Left colon (tissue), 2 donors: ENCODE measurements at places on chromosomes 3 and 15.

DNA sequence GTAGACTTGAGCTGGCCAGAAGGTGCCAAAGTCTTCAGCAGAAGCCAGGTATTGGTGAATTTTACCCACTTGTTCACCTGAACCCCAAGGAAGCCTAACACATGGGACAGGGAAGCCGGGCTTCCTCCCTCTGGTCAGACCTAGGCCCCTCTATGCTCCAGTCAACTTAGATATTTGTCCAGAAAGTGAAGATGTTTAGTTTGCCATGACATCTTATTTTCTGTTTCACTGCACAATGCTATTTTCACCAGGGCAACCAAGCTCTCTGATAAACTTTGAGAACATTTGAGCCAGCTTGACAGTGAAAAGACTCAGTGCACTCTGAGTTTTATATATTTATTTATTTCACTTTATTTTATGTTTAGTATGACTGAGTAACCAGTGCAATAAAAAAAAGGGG, 71.0 kb downstream of the SOX14 start:
- DNase-seq, result no peak

DNA sequence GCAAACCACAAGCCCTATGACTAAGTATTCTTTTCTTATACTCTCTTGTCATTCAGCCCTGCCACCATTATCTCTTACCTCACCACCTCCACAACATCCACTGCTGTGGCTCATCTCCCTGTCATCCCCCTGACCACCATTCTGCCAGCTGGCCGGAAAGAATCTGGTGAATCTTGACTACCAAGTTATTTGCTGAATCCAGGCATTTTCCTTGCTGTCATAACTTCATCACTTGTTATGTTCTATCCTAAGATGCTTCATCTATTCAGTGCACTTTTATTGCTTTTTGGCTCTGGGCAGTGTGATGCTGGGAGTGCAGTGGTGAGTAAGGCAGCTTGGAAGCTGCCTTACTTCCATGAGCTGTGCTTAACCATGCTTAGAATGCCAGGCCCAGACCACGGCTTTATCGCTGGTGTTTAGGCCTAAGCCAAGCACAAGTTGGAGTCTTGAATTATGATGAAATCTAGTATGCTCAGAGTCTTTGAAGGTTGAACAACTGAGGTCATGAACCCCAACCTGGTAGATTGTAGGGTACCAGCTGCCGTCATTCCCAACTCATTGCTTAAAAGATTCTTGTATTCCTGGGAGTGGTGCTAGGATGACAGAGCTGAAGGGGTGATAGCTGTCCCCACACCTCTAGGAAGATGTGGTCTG, 27.0 kb upstream of the APH1B start:
- DNase-seq, result no peak

DNA sequence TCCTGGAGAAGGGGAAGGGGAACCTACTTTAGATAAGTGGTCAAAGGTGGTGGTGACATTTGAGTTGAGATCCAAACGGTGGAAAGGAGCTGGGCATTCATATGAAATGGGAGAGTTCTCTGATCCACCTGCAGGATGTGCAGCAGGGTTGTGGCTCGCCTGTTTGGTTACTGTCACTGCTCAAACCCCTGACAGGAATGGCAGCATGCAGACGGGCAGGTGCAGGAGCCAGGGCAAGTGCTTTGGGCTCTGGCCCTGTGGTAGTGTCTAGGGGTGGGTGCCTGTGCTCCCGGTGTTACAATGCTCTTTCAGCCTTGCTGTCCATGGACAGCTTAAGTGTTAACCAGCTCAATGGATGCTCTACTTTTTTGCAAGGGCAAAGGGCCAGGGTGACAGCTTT, 18.5 kb downstream of the PAQR9 start:
- no peak for DNase-seq

GRCh38 chr3:41317718-41318117, 118.4 kb downstream of the CTNNB1 start:
- no peak for DNase-seq

GRCh38 chr3:60633644-60634043, 617.6 kb downstream of the FHIT start:
- no peak for DNase-seq

DNA sequence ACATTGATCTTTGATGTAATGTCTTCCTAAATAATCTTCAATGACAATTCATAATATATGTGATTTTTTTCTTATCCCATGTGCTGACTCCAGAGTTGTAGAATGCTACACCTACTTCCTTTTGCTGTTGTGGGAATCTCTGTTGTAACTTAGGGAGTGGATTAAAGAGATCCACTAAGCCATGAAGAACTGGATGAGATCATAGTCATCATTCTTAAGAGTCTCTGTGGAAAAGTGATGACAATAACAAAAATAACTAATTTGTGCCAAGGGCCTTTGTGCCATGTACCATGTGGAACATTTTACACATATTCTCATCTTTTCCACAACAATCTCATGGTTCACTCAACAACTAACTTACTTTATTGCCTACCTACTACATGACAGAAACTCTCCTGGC, 162.9 kb upstream of the PDZRN3 start:
- no peak for DNase-seq

DNA sequence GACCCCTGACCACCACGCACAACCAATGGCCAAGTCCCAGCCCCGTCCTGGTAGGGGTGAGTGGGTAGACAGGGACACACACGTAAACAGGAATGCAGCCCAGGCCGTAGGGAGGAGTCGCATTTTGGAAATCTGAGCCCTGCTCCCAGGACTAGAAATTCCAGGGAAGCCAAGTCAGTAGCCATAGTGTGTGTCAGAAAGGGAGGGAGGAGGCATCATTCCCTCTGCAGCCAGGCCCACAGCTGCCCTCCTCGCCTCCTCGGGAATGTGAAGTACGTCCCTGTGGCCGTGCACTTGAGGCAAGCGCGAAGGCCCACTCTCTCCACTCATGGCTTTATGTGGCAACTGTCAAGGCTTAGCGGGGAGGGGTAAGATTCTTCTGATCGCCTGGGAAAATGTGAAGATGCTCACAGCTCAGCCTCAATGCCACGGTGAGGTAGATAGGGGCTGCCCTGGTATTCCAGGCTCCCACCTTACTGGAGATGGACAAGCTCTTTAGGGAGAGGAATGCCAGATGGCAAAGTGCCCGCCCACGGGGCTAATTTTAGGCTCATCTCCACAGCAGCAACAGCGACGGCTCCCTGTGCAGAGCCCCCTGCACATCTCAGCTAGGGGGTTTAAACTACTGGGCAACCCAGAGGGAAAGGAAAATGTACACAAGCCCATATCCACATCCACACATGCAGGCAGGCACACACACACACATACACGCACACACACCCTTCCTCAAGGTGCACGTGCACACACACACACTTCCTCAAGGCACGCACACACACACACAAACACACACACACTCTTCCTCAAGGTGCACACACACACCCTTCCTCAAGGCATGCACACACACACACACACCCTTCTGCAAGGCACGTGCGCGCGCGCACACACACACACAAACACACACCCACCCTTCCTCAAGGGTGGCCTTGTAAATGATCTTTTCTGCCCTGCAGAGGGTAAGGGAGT, 65.5 kb downstream of the ADCY5 start:
- no peak for DNase-seq

DNA sequence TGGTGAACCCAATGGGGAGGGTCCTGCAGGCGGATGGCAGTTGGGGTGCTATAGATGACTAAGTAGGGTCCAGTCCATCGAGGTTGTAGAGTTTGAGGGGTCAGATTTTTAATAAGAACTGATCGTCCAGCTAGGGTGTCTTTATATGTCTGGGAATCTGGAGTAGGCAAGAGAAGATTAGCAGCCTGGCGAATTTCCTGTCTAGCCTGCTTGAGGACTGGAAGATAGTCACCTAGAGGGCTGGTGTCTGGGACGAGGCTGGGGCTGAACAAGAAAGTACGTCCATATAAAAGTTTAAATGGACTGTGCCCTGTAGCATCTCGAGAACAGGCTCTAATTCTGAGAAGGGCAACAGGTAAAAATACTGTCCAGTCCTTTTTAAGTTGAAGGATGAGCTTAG, 6.7 kb upstream of the IP6K2 start:
- DNase-seq, result no peak

DNA sequence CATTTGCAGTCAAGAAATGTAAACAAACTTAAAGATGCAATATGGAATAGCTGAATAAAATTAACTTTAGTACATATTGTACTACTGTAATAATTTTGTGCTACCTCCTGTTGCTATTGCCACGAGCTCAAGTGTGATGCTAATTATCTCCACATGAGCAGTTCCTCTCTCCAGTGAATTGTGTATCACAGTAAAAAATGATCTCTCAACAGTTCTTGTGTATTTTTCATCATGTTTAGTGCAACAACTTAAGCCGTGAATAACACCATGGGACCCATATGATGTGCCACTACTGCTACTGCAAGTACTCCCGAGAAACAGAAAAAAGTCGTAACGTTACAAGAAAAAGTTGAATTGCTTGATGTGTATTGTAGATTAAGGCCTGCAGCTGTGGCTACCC, 12.4 kb downstream of the RIOX2 start:
- DNase-seq, result no peak

GRCh38 chr3:149815321-149815720, 2.3 kb downstream of the RNF13 start:
- DNase-seq, result no peak

DNA sequence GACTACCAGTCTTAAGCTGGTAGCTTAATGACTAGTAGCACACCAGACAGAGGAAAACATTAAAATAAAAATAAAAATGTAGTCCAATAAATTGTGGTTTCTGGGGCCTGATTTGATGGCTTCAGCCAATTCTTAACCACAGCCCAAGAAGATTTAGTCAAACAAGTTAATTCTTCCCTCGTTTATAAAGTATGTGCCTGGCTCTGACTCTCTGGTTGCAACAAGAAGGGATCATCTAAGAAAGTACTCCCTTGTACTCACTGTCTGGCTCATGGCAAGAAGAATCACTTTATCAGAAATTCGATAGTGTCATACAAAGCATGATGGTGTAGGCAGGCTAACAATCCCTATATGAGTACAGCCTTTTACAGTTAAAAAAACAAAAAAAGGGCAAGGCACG, 141.9 kb downstream of the P3H2 start:
- DNase-seq, result no peak

- DNase-seq, result no peak
Observed at GRCh38 chr15:74646480-74646879, 30.8 kb downstream of the CLK3 start.

GRCh38 chr3:47766186-47766585, 15.5 kb downstream of the SMARCC1 start:
- no peak for DNase-seq

DNA sequence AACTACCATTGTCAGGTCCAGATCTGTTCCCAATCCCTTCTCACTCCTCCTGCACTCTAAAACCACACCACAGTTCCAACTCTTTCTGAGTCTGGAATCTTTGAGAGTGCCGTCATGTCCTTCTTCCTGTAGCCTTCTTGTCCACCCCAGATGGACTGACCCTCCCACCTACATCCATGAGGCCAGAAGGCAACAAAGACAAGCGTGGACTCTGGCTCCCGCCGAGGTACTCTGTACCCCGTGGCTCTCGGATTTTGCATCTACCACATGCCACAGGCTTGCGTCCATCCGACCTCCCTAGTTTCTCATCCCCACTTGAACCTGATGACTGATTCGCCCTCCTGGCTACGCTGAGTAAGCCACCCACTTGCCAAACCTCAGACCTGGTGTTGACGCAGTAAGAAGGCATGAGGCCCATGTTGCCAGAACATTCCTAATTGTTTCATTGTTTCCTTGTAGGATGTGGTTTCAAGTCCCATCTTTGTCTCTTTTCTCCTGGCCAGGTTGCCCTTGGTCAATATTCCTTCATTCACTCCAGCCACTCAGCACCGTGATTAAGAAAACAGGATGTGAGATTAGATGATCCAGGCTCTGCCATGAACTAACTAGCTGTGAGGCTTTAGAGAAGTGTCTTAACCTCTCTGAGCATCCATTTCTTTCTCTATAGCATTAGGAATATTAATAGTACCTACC, 1.1 kb upstream of the ZBTB38 start:
- DNase-seq, result no peak

GRCh38 chr3:15171096-15171495, 35.0 kb upstream of the CAPN7 start:
- no peak for DNase-seq

GRCh38 chr15:64389036-64389435, 1.4 kb downstream of the TRIP4 start:
- no peak for DNase-seq

DNA sequence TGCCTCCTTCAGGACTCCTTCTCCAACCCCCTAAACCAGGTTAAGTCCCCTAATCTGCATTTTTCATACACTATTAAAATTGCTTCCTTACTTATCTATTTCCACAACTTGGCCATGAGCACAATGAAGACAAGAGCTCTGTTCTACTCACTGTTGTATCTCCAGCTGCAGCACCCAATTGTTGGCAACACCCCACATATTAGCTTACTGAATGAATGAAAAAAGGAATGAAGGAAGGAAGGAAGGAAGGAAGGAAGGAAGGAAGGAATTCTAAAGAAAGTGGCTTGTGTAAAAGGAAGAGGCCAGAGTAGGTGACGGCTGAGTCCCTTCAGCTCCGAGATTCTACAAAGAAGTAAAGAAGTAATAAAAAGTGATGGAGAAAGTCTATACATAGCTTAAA, 444.7 kb downstream of the ERC2 start:
- DNase-seq, result no peak

GRCh38 chr3:66502245-66502874, 1.5 kb upstream of the LRIG1 start:
- no peak for DNase-seq

- no peak for DNase-seq
Observed at GRCh38 chr15:57582090-57582489, 9.6 kb upstream of the MYZAP start.

- no peak for DNase-seq
Observed at GRCh38 chr15:91892436-91892835, 38.9 kb downstream of the SLCO3A1 start.

GRCh38 chr3:193586526-193586925, 6.5 kb upstream of the OPA1 start:
- DNase-seq, result no peak

DNA sequence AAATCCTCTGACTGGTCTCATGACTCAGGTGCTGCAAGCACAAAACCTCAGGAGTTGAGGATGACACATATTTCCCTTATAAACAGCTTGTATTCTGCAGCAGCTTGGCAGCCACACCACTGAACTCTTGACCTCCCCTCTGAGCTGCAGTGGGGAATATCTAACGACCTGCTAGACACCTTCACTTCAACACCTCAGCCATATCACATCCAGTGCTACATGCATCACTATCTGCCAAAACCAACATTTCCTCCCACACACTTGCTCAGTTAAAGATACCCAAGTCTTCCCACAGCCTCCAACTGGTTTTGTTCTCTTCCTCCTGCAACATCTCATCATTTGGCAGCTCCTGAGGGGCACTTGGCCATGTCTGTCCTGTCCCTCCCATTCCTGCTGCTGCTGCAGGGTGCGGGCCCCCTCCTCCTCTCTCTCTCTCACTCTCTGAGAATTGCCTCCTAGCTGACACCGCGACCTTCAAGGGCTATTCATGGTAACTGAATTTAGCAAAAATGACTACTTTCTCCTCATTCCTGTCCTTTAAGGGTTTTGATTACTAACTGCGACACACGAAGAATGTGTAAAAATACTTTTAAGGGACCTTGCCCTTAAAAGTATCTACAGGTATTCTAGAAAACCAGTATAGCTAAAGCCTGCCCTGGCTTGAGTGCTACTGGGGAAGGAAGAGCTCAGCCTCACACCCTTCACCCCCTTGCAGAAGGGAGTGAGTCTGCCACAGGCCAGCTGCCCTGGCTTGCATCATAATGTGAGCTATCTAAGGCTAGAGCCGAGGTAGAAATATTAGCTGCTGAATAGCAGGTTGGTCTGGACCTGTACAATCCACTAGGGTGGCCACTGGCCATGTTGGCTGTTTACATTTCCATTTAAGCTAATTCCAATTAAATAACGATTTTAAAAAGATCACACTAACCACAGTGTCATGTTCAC, 5.0 kb upstream of the CCR9 start:
- no peak for DNase-seq

- no peak for DNase-seq
Observed at GRCh38 chr3:139289860-139290524, 53.8 kb upstream of the MRPS22 start.
